ENCODE measurements at places on chromosomes 11 and 22.

GRCh38 chr11:1263010-1263409 is 40.1 kb downstream of the MUC5B start:
- no peak for DNase-seq

GRCh38 chr11:20647976-20648565 is 21.3 kb upstream of the NELL1 start:
- peak; percentile 38 for DNase-seq

DNA sequence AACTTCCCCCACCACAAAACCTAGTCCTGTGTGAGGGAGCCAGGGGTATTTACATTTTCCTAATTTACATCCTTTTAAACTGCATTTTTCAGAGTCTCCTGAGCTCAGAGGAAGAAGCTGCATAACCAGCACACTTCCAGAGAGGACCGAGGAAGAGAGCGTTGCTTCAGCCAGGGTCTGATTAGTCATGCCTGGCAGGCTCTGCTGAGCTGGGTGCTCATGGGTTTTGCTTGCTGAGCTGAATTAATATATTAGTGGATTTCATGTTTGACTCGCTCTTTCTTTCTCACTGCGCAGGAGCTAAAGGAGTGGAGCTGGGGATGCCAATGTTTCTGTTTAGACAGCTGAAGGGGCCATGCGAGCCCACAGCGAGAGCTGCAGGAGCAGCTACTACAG is 539.3 kb upstream of the B3GAT1 start:
- no peak for DNase-seq

DNA sequence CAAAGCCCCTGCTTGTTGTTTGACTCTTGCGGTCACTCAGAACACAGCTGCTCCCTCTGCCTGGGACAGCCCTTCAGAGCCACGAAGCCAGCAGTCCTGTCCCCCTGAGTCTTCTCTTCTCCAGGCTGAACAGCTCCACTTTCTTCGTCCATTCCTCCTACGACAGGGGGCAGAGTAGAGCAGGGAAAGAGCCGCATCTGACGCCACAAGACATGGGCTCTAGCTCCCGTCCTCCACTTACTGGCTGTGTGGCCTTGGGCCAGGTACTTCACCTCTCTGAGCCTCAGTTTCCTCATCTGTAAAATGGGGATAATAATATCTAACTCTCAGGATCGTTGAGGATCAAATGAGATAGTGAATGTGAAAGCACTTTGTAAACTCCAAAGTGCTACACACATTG is 29.9 kb downstream of the CHRDL2 start:
- no peak for DNase-seq

DNA sequence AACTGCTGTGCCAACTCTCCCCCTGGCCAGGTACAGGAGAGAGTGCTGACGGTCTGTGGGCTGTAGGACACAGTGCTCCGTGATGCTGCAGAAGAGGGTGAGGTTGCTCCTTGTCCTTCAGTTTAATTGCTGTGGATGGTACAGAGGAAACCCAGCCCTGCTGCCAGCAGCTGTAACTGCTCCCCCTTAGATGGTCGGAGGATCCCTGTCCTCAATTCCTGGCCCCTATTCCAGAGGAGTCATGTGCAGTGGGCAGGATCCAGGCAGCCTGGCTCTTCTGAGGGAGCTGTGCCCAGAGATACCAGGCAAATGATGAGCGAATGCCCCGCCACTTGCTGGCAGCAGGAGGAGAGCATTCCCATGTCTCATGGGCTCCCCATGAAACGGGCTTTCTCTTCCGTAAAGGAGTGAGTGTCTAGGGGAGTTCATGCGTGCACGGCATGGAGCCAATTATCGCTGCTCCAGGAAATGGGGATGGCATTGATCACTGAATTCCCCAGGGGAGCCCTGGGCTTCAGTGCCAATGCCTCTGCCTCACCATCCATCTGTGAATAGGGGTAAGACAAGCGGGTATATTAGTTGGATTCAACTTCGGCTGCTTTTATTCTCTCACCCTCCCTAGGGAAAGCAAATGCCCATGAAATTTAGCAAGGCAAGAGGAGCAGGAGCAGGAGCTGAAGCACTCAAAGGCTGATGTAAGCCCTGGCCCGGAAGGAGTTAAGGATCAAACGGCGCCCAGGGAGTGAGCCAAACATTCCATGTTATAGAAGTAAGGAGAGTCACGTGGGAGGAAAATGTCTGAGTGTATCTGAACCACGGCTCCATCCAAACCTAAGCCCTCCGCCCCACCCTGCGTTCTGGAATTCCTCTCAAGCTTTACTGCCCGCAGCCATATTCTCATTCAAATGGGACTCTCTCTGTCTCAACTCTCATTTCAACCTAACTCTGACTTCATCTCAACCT is 51.0 kb upstream of the CSNK2A3 start:
- no peak for DNase-seq

GRCh38 chr22:45036154-45036553 is 26.3 kb upstream of the PHF21B start:
- DNase-seq = no peak

DNA sequence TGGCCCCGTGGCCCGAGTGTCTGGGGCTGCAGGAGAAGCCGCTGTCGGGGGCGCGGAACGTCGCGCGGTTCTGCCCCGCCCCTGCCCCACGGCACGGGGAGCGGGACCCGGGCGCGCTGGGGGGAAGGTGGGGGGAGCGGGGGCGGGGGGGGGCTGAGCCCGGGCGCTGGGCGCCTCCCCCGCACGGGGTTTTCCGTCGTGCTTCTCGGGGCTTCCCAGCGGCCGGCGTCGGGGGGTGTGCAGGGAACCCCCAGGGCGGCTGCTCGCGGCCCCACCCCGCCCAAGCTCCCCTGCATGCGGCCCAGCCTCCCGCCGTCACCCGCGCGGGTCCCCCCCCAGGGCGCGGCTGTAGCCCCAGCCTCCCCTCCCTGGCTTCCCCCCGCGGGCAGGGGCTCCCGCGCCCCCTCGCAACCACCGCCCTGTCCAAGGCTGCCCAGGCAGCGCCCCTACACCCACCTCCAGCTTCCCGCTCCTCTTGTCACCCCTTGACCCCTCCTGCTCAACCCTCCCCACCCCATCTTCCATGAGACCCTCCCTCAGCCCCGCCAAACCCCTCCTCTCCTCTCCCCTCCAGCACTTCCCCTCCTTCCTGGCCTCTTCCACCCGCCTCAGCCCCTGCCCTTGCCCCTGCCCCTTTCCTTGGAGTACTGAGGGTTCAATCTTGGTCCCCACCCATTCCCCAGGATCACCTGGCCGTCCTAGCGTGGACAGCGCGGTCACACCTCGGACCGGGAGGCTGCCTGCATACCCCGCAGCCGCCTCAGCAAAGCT is 1.7 kb downstream of the IL17REL start:
- no peak for DNase-seq

DNA sequence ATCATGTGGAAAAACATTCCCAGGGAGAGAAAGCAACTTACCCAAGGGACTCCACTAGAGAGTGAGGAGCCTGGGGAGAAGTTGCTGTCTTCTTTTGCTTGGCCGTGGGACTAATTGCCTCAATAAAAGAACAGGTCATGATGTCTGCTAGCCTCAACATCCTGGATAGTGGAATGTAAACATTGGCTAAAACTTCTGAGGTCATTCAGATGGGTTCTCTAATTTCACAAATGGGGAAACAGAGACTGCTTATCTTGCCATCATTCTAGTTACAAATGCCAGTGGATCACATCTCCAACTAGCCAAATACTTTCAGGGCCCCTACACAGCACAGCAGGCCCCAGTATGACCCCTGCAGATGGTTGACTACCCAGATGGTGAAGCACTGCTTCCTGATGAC is 28.4 kb upstream of the PAMR1 start:
- no peak for DNase-seq

- no peak for DNase-seq
Measured at GRCh38 chr11:69055212-69055586, 6.5 kb downstream of the TPCN2 start.

All from NCI-H1048 (cell line).